ENCODE measurements at places on chromosomes 6 and 20. TPM values are rescaled to one million over a fixed set of nuclear protein-coding genes. Genes with fewer than 3 reads are reported as not detected.

The RARS2 gene
- total RNA-seq: 22.1 TPM

DNA sequence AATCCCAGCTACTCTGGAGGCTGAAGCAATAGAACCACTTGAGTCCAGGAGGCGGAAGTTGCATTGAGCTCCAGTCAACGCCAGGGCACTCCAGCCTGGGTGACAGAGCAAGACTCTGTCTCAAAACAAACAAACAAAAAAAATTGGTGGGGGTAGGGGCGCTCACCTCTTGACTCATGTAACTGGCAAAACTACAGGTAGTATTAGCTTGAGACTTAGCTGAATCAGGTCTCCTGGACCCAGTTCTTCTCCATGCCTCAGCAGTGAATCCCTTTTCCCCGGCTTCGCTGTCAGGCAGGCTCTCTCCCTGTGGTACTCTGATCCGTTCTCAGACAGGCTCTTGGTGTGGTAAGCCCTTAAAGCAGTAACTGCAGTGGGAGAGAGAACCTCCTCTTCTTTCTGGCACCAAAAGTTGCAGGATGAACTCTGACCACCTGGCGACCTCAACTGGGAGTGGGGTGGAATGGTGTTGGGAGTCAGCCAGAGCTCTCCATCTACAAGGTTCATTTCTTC, 12.9 kb downstream of the SLC9A8 start:
- peaks cover 42% of the 10 kb centered on the region for H3K36me3 ChIP-seq
- H3K27ac ChIP-seq: no peak overlapping the region
- H3K4me3 ChIP-seq: no peak overlapping the region
- H3K27me3 ChIP-seq: no peaks in the 10 kb centered on the region
- H3K4me1 ChIP-seq: peaks cover 28% of the 10 kb centered on the region

DNA sequence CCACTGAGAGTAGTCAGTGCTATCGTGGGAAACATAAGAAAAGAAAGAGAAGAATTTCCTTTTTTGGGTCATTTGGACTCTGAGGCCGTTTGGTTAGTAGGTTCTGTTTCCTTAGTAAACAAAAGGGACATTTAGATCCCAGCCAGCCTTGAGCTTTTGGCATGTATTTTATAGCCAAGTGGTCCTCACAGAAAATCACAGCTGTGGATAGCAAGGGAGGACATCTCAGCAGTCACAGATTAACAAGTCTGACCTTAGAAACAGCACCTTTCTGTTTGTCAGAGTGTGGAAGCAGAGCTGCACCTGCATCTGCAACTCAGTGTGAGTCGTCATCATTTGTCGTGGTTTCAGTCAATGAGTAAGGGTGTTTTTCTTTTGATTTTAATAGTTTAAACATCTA, 40.5 kb downstream of the FAM120B start:
- H3K27ac ChIP-seq: peak overlapping the region; percentile 78
- peaks cover 53% of the 10 kb centered on the region for H3K36me3 ChIP-seq
- H3K27me3 ChIP-seq: no peaks in the 10 kb centered on the region
- H3K4me1 ChIP-seq: peaks cover 42% of the 10 kb centered on the region
- peak overlapping the region; percentile 42 for H3K4me3 ChIP-seq

- H3K36me3 ChIP-seq: no peaks in the 10 kb centered on the region
- no peak for DNase-seq
- H3K4me3 ChIP-seq: no peak overlapping the region
- no peaks in the 10 kb centered on the region for H3K4me1 ChIP-seq
Measured at GRCh38 chr20:25116739-25117458, 35.0 kb upstream of the VSX1 start.

- peaks cover 7% of the 10 kb centered on the region for H3K36me3 ChIP-seq
- peaks cover 47% of the 10 kb centered on the region for H3K4me1 ChIP-seq
- peak; percentile 66 for DNase-seq
- no peak overlapping the region for H3K4me3 ChIP-seq
- no peak overlapping the region for H3K27ac ChIP-seq
Measured at GRCh38 chr6:146856296-146856695, 257.5 kb downstream of the ADGB start.

The DDX43 gene
- total RNA-seq: 0.77 TPM

GRCh38 chr6:132392792-132393191, 8.5 kb downstream of the MOXD1 start:
- no peak overlapping the region for H3K4me3 ChIP-seq
- no peak overlapping the region for H3K27ac ChIP-seq
- peaks cover 32% of the 10 kb centered on the region for H3K27me3 ChIP-seq
- H3K4me1 ChIP-seq: no peaks in the 10 kb centered on the region

- no peak for DNase-seq
- H3K4me1 ChIP-seq: peaks cover 19% of the 10 kb centered on the region
- H3K4me3 ChIP-seq: no peak overlapping the region
- H3K27ac ChIP-seq: peak overlapping the region; percentile 66
- H3K36me3 ChIP-seq: peaks cover 59% of the 10 kb centered on the region
- H3K27me3 ChIP-seq: no peaks in the 10 kb centered on the region
Measured at GRCh38 chr6:44399991-44400390, 12.5 kb downstream of the CDC5L start.

DNA sequence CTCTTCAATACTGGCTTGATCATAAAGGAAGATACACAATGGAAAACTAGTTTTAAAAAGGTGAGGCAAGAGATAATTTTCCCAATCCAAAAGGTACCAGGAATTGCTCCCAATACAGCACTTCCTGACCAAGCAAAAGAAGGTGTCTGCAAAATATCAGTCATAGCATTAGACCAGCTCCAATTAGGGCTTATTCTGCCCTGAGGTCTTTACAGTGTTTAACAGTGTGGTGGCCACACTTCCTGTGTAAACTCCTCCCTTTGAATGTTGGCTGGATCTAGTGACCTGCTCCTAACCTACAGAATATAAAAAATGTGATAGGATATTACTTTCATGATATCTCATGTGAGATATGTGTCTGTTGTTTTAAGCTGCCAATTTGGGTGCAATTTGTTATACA, 57.1 kb upstream of the BTN3A2 start:
- peak overlapping the region; percentile 71 for H3K27ac ChIP-seq
- H3K4me3 ChIP-seq: no peak overlapping the region
- H3K36me3 ChIP-seq: no peaks in the 10 kb centered on the region
- peaks cover 82% of the 10 kb centered on the region for H3K4me1 ChIP-seq

DNA sequence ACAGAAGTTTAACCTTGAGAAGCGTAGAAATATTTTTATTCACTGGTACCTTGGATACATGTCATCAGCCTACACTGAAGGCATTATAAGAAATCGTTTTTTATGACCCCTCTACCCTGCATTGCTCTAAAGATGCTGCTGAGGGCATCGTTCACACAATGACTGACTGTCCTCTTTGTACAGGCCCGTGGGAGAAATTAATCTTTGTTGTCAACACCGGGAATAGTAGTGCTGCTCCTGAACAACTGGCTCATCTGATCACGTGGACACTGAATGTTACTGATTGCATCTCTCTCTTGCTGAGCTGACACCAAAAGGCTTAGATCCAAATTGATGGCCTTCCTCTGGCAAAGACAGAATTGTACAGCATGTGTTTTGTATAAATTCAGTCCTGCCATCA, 157.1 kb upstream of the SMLR1 start:
- no peaks in the 10 kb centered on the region for H3K27me3 ChIP-seq
- no peak overlapping the region for H3K4me3 ChIP-seq

The SRSF3 gene
- total RNA-seq: 514 TPM

DNA sequence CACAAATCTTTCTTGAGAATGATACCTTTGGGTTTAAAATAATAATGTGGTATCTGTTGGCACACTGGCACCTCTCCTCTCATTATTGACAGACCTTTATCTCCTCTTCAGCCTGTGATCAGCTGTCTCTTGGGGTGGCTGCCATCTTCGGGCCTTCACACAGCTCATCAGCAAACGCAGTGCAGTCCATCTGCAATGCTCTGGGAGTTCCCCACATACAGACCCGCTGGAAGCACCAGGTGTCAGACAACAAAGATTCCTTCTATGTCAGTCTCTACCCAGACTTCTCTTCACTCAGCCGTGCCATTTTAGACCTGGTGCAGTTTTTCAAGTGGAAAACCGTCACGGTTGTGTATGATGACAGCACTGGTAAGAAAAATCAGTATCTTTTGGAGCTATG, 232.8 kb downstream of the GRIK2 start:
- H3K36me3 ChIP-seq: no peaks in the 10 kb centered on the region
- no peaks in the 10 kb centered on the region for H3K4me1 ChIP-seq
- no peak overlapping the region for H3K4me3 ChIP-seq
- no peak overlapping the region for H3K27ac ChIP-seq
- no peak for DNase-seq

The MACROD2 gene
- total RNA-seq: not detected

The VWA7 gene
- total RNA-seq: 5.7 TPM

DNA sequence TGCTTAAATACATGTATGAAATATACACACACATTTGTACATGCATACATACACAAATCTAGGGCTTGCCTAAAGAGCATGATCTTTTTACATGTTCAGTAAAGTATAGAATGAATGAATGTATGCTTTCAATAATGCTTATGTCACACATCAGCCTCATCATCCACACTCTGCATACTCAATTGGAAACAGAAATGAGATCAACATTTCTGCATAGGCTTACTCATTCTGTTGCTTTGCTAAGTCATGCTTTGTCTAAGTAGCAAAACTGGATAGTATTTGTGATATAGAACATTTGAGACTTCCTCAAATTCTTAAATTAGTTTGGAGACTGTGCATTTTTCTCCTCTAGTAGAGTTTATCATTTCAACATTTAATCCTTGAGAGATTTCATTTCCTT, 343.3 kb downstream of the ADGRB3 start:
- H3K27me3 ChIP-seq: no peaks in the 10 kb centered on the region
- no peak for DNase-seq
- H3K36me3 ChIP-seq: no peaks in the 10 kb centered on the region

- H3K27ac ChIP-seq: no peak overlapping the region
- H3K36me3 ChIP-seq: no peaks in the 10 kb centered on the region
- H3K27me3 ChIP-seq: no peaks in the 10 kb centered on the region
- no peak overlapping the region for H3K4me3 ChIP-seq
- no peaks in the 10 kb centered on the region for H3K4me1 ChIP-seq
Measured at GRCh38 chr6:122681705-122682104, 71.5 kb downstream of the PKIB start.

GRCh38 chr6:108564178-108564577, 3.5 kb downstream of the FOXO3 start:
- peaks cover 2% of the 10 kb centered on the region for H3K27me3 ChIP-seq
- peaks cover 32% of the 10 kb centered on the region for H3K36me3 ChIP-seq
- peak overlapping the region; percentile 66 for H3K27ac ChIP-seq
- peaks cover 61% of the 10 kb centered on the region for H3K4me1 ChIP-seq
- H3K4me3 ChIP-seq: peak overlapping the region; percentile 4

The GATA5 gene
- not detected for total RNA-seq

- no peaks in the 10 kb centered on the region for H3K27me3 ChIP-seq
- no peak overlapping the region for H3K4me3 ChIP-seq
- H3K36me3 ChIP-seq: peaks cover 26% of the 10 kb centered on the region
Measured at GRCh38 chr20:56424931-56425330, 12.9 kb downstream of the CASS4 start.

The OR12D1 gene
- not detected for total RNA-seq

- H3K27me3 ChIP-seq: peaks cover 37% of the 10 kb centered on the region
- H3K4me3 ChIP-seq: peak overlapping the region; percentile 14
- peak; percentile 67 for DNase-seq
Measured at GRCh38 chr6:35139924-35140638, 1.1 kb downstream of the TCP11 start.

The SMIM28 gene
- not detected for total RNA-seq

The CLPSL1 gene
- not detected for total RNA-seq

The OOEP gene
- 0.40 TPM for total RNA-seq

The BMP6 gene
- not detected for total RNA-seq

- H3K27me3 ChIP-seq: no peaks in the 10 kb centered on the region
- H3K4me3 ChIP-seq: no peak overlapping the region
- no peak overlapping the region for H3K27ac ChIP-seq
- H3K36me3 ChIP-seq: no peaks in the 10 kb centered on the region
- no peak for DNase-seq
Measured at GRCh38 chr20:6868861-6869260, 101.4 kb downstream of the BMP2 start.

GRCh38 chr20:8964959-8965562, 103.8 kb upstream of the PLCB4 start:
- DNase-seq: no peak
- H3K4me1 ChIP-seq: no peaks in the 10 kb centered on the region
- H3K27me3 ChIP-seq: no peaks in the 10 kb centered on the region
- no peak overlapping the region for H3K27ac ChIP-seq

DNA sequence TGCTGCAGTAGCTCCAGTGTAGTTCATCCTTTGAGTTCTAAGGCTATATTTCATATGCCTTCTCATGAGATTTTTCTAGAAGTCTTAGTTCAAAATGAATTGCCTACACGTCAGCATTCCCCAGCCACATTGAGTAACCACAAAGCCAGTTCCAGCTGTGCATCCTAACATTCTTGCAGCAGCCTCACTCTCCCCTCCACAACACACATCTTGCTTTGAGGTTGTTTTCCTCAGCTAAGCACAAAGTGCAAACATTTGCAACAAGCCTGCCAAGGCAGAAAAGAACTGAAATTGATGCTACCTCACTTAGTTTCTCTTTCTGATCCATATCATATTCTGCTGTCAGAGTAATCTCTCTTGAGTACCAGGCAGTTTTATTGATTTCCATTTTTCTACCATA, 160.7 kb upstream of the KCNQ5 start:
- H3K27ac ChIP-seq: no peak overlapping the region
- H3K4me3 ChIP-seq: no peak overlapping the region
- H3K4me1 ChIP-seq: no peaks in the 10 kb centered on the region
- no peaks in the 10 kb centered on the region for H3K36me3 ChIP-seq

GRCh38 chr20:58993332-58994248, 12.5 kb downstream of the NELFCD start:
- peaks cover 5% of the 10 kb centered on the region for H3K4me1 ChIP-seq

The DYNLT2 gene
- 2.0 TPM for total RNA-seq

DNA sequence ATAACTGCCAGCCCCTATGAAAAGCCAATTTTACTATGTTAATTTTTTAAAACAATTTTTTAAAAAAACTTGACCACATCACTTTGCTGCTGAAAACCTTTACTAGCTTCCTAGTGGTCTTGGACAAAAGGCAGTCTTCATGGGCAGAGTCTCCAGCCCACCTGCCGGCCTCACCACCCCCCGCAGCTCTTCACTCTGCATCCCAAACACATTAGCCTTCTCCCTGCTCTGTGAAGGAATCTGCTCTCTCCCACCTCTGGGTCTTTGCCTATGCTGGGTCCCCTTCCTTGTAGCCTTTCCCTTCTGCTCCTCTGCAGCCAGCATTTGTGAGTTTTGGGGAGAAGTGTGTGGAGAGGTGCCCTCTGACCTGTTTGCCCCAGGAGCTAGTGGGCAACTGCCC, 170.7 kb upstream of the MLN start:
- H3K4me1 ChIP-seq: no peaks in the 10 kb centered on the region
- no peak overlapping the region for H3K4me3 ChIP-seq
- DNase-seq: no peak

- H3K4me1 ChIP-seq: no peaks in the 10 kb centered on the region
- peaks cover 55% of the 10 kb centered on the region for H3K27me3 ChIP-seq
- H3K36me3 ChIP-seq: no peaks in the 10 kb centered on the region
- no peak overlapping the region for H3K27ac ChIP-seq
Measured at GRCh38 chr20:46279103-46279502, 29.2 kb downstream of the CDH22 start.
